Fibroblast of skin of left biceps (primary cell): ENCODE measurements at places on chromosomes 12 and 14.

- no peak for DNase-seq
Observed at GRCh38 chr12:32448586-32448985, 49.2 kb downstream of the FGD4 start.

DNA sequence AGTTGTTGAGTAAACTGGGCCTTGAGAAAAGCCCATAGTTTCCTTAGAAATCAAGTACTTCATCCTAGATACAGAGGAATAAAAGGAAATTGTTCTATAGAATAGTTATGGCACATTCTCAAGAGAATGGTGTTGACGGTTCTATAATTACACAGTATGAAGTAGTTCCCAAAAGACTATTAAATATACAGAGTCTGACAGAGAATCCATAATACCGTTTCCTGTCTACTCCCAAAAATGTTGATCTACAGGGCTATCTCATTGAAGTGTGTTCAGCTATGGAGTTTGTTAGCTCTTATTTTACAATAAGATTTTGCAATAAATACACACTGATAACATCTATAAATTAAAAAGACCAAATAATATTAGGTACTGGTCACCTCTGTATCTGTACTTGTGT lies 799.7 kb downstream of the RPS29 start:
- DNase-seq: no peak

DNA sequence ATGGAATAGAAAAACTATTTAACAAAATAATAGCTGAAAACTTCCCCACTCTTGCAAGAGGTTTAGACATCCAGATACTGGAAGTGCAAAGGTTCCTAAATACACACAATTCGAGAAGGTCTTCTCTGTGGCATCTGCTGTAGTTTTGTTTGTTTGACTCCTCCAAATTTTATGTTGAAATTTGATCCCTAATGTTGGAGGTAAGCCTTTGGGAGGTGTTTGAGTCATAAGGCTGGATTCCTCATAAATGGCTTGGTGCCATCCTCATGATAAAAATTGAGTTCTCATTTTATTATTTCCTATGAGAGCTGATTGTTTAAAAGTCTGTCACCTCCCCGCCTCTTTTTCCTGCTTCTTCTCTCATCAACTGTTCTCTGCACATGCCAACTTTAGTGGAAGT lies 182.7 kb downstream of the MYRFL start:
- no peak for DNase-seq

- DNase-seq: no peak
Observed at GRCh38 chr14:29475641-29476040, 452.0 kb downstream of the PRKD1 start.
